ENCODE measurements at places on chromosomes 11 and 22.

- no peak for DNase-seq
Measured at GRCh38 chr22:27260087-27260698, 541.4 kb downstream of the MN1 start.

- DNase-seq: no peak
Measured at GRCh38 chr22:37480387-37481346, 5.5 kb downstream of the MFNG start.

- DNase-seq: no peak
Measured at GRCh38 chr11:103051981-103052380, 40.0 kb downstream of the DCUN1D5 start.

DNA sequence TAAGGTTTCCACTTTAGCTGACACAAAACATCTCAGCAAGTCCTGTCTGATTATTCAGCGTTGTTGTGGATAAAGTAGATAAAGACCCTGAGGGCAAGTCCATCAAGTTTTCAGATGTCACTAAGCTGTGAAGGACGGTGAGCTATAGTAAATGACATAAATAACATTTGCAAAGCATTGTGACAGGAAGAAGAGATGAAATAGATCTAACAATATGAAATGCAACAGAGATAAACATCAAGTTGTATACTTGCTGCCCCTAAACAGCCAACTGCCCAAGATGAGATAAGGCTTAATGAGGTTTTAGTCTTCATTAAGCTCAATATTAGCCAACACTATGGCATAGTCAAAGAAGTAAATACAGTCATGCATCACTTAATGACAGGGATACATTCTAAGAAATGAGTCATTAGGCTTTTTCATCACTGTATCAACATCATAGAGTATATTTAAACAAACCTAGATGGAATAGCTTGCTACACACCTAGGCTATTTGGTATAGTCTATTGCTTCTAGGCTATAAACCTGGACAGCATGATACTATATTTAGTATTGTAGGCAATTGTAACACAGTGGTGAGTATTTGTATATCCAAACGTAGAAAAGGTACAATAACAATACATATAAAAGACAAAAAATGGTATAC is 625.1 kb upstream of the ANO5 start:
- DNase-seq: no peak

GRCh38 chr11:2524446-2525165 is 79.8 kb downstream of the KCNQ1 start:
- DNase-seq: no peak

All from pulmonary artery endothelial cell (primary cell).